ENCODE measurements at places on chromosomes 3 and 15.

DNA sequence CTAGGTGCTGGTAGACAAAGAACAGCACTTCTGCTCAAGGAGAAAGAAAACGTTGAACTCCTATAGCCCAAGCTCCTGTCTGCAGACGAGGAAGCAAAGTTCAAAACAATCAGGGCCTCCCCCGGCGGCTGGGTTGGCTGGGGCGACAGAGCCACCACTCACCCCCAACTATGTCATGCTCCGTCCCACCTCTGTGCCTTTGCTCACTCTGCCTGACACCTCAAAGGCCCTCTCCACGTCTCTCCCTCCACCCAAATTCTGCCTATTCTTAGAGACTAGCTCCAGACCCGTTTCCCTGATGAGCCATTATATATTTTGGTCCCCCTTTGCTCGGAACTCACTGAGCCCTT is 304.3 kb downstream of the TLE3 start:
- no peak for DNase-seq

DNA sequence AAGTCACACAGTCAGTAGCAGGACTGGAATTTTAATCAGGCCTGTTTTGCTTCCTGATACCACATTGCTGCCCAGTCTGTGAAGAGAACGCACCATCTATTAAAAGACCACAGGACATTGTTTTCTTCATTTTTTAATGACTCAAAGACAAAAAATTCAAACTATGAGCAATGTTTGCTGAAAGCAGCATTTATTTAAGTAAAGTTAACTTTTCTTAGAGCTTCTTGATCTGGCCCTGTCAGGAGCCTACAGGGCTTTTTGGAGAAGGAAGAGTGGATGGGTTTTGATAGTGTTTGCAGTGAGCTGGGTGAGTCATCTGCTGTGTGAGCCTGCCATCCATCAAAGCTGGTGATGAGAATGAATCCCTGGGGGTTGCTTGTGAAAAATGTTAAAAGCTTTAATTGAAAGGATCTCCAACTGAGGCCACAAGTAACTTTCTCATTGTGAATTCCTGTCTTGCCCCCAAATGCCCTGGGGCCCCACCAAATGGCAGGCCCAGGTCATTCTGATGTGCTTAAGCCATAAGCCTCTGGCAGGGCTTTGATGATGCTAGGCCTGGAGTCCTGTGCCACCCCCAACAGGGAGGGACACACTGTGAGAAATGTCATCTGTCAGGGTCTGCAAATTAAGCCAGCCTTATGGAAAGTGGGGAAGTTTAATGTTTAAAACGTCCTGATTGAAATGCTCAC is 136.2 kb upstream of the PFN2 start:
- DNase-seq = no peak

DNA sequence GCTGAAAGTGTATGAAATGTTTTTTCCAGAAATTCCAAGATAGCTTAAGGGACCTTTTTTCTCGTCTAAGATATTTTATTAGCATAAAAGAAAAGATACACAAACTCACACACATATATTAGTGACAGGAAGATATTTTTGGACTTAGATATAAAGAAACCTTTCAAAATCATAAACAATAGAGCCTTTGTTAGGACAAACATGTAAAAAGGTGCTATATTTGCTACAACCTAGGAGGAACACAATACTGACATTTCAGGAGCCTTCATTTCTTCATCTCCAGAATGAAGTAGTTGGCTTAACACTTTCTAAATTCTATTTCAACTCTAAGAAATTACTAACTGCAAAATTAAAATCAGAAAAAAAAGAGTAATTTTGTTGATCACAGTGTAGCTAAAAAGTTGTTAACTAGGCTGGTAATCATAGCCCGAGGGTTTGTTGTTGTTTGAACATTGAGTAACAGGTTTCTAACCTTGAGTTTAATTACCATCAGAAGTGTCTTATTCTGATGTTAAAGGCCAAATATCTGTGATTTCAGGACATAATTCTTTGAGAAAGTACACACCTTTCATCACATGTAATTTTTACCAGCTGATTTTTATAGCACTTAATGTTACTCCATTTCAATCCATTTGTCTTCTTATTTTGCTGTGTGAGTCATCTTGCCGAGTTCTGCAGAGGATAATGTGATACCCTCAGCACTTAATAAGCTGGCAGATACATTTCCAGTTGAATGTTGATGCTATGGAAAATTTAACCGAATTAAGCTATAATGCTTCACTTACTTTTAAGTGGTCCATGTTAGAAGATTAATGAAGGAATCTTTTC is 97.3 kb downstream of the MBNL1 start:
- DNase-seq = no peak

GRCh38 chr3:125694761-125695294 is 99.5 kb upstream of the OSBPL11 start:
- no peak for DNase-seq

DNA sequence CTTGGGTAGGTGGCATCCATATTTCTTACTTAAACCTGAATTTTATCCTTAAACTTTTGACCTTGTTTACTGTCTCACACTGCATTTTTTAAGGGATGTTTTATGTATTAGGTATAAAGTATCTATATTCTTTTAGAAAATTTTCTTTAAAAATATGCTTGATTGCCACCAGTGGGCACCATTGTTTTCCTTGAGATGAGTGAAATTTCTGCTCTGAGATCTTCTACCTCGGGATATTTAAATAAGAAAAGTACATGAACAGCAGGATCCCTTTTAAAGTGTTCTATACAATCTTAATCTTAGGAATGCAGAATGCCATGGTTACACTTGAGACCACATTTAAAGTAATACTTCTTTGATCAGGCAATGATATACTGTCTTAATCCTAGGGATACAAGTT is 108.7 kb downstream of the SLMAP start:
- DNase-seq = no peak

DNA sequence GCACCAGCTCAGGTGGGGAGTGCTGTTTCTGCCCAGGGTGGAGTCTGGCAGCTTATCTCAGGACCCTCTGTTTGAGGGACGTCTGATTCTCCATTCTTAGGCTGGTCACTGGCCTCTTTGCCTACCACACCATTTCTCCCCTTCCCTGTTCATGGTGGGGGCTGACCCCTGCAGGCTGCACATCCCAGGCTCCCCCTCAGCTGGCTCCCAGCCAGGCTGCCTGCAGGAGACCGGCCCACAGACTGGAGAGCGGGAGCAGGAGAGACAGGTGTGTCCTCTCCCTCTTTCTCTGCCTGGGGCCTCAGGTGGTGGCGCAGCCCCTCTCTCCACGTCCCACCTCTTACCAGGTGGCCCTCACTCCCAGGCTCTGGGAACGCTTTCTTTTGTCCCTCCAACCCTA is 60.8 kb downstream of the RAB11A start:
- no peak for DNase-seq

GRCh38 chr15:80645494-80646065 is 49.5 kb upstream of the ABHD17C start:
- no peak for DNase-seq

- DNase-seq = no peak
Measured at GRCh38 chr3:143847787-143848631, at the start of gene SLC9A9. Gene SLC9A9, minus strand, starts transcription at chr3:143848468. Its CDS starts 146 bp downstream, at chr3:143848322.

GRCh38 chr3:45773072-45773471 is 23.3 kb downstream of the SLC6A20 start:
- no peak for DNase-seq

- DNase-seq = no peak
Measured at GRCh38 chr3:100124201-100124761, 10.0 kb upstream of the FILIP1L start.

GRCh38 chr15:80492874-80493273 is 88.7 kb downstream of the ARNT2 start:
- DNase-seq = no peak

GRCh38 chr3:129412542-129413198 is 15.8 kb downstream of the EFCAB12 start:
- DNase-seq = no peak

DNA sequence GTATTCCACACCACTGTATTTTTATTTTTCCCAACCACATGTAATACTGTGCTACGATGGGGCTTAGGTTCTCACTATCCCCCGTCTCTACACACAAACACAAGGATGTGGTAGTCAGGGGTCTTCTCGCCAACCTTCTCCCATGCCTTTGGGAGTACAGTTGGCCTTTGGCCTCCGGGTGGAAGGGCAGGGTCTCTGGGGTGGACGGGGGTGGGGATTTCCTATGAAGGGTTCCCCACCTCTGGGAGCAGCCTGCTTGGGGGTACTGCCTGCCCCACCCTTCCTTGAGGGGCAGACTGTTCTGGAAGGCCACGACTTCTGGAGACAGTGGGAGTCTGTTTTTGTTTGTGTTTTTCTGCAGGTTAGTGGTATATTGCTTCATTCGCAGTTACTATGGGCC is 21.3 kb upstream of the RAD18 start:
- no peak for DNase-seq

DNA sequence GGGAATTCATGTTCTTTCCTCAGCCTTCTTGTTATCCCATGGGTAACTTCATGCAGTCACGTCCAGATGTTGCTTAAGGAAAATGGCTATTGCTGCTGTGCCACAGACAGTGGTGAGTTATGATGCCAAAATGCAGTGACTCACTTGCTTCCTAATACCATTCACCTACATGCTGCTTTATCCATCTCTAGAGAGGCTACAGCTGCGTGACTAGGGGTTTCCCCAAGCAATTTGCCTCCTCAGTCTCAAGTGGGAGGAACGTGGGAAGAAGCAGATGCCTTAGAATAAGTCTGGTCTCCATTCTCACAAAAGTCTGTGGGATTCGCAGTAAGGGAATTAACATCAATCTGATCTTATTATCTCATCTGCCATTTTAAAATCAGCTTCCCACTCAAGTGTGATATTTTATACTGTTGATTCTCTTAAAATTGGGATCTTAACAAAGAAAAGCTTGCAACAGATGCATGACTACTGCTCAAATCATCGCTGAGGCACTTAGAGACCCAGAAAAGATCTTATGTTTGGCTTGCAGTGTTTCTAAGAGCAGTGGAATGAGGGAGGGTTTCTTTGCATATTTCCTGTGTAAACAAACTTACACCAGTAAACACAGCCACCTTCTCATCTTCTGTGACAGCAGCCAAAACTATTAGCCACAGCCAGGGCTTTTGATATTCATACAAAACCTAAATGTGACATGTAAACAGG is 62.0 kb upstream of the ACP3 start:
- no peak for DNase-seq

DNA sequence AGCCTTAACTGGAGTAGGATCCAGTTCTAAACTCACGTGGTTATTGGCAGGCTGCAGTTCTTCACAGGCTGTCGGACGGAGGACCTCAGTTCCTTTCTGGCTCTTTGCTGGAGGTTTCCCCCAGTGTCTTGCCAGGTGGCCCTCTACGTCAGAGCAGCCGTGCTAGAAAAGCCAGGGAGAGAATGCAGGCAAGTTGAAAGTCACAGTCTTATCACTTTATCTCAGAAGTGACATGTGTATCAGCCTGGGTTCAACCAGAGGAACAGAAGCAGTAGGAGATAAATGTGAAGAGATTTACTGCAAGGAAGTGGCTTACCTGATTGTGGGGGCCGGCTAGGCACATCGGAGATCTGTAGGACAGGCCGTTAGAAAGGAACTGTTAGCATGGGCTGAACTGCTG is 125.3 kb upstream of the BNIP2 start:
- DNase-seq = no peak

DNA sequence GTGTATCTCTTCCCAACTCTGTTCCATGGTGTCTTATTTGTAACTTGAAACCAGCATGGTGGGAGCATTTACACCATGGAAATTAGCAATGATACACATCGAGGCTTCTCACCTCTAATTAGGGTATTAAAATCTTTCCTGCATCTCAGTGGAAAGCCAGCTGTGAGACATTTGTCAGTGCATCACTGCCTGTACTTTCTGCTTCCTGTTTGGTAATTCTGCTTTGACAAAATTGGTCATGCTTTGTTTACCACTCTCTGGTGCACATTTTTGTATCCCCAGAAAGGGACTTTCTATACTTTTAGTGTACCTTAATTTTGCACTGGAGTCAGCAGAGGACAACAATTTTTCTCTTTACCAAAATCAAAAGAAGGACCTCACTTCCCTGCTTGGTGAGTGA is 402.1 kb downstream of the PDCD6IP start:
- no peak for DNase-seq

GRCh38 chr3:18840535-18841137 is 307.7 kb upstream of the KCNH8 start:
- no peak for DNase-seq

DNA sequence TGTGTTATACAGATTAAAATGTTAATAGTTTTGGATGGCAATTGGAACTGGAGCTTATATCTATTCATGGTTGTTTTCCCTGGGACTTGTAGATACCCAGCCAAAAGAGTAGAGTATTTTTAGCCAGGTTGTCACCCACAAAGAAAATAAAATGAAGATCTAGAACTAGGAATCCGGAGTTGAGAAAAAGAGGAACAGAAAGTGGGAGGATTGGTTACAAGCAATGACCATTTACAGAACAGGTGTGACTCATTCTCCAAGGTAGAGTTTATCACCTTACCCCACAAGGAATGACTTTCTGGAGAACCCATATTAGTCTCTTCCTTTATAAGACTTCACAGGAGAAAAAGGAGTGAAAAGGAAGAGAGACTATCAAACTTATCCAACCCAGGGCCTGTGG is 99.8 kb downstream of the TMEM108 start:
- no peak for DNase-seq

DNA sequence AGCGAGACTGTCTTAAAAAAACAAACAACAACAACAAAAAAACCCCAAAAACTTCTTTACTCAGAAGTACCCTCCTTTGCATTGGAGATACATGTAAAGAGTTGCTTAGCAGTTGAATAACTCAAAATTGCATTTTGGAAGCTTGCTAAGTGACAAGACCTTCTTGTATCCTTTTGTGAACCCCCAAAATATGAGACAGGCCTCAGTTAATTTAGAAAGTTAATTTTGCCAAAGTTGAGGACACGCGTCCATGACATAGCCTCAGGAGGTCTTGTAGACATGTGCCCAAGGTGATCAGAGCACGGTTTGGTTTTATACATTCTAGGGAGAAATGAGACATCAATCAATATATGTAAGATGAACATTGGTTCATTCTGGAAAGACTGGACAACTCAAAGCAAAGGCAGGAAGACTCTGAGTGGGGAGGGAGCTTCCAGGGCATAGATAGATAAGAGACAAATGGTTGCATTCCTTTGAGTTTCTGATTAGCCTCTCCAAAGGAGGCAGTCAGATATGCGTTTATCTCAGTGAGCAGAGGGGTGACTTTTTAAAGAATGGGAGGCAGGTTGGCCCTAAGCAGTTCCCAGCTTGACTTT is 1.7 kb upstream of the ARF4 start:
- DNase-seq = no peak

DNA sequence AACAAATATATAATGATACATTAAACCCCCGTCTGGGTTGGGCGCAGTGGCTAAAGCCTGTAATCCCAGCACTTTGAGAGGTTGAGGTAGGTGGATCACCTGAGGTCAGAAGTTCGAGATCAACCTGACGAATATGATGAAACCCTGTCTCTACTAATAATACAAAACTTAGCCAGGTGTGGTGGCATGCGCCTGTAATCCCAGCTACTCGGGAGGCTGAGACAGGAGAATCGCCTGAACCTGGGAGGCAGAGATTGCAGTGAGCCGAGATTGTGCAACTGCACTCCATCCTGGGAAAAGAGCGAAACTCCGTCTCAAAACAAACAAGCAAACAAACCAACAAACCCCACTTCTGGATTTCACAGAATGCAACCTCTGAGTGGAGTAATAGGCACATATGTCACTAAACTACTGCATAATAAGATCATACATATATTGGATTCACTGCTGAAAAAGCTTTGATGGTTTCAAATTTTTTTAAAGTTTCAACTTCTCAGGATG is 718.2 kb downstream of the SI start:
- no peak for DNase-seq

- DNase-seq = no peak
Measured at GRCh38 chr15:68885070-68885469, 45.3 kb upstream of the SPESP1 start.

Measured in cortex of kidney (tissue), 1 donor.